ENCODE measurements at places on chromosomes 7 and 10.

DNA sequence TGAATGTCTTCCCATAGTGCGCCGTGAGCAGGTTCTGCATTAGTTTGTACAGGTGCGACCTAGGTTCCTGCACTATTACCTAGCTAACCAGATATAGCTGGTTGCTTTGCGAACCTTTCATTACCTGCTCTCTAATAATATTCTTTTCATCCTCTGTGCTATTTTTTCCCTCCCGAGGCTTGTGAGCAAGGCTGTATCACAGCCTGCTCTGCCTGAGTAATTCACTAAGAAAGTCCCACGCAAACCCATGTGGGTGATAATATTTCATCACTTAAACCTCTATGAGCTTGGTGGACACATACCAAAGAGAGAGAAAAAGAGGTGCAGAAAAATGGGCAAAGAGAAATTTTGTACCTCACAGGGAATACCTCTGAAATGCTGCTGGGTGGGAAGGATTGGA, 8.4 kb downstream of the INHBA start:
- no peak for DNase-seq

DNA sequence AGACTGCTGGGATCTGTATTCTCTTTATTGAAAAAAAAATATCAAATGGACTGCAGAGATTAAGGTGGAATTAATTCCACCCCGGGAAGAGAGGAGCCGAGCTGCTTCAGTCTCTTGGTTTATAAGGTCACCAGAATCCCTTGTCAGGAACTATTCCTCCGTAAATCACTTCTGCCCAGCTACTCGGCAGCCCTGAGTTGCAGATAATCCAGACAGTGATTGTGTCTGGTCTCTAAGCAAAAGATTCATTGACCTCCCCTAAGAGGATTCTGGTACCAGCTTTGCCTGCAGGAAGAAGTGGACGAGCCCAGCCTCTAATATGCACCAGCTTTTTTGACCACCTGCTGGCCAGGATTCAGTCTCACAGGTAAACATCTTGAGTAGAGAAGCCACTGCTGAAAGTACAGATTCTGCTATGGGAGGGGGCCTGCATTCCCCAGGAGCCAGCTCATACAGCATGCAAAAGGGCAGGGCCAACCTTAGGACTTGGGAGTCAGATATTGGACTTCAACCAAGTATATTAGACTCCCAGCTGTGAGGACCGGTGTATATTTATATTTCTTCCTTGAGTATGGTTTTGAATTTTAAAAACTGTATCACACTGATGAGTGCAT, 27.1 kb upstream of the PLXNA4 start:
- DNase-seq, result no peak

DNA sequence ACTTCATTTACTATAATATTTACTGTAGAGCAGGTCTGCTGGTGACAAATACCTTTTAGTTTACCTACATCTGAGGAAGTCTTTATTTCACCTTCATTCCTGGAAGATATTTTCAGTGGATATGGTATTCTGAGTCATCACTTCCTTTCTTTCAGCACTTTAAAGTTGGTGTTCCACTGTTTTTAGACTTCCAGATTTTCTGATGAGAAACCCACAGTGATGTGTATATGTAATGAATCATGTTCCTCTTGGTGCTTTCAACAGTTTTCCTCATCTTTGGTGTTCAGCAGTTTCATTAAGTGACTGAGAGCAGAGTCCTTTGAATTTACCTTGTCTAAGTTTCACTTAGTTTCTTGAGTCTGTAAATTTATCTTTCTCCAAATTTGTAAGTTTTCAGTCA, 36.4 kb downstream of the COPG2 start:
- peak; percentile 20 for DNase-seq

GRCh38 chr10:116654816-116655215, 34.1 kb downstream of the PNLIPRP2 start:
- no peak for DNase-seq

DNA sequence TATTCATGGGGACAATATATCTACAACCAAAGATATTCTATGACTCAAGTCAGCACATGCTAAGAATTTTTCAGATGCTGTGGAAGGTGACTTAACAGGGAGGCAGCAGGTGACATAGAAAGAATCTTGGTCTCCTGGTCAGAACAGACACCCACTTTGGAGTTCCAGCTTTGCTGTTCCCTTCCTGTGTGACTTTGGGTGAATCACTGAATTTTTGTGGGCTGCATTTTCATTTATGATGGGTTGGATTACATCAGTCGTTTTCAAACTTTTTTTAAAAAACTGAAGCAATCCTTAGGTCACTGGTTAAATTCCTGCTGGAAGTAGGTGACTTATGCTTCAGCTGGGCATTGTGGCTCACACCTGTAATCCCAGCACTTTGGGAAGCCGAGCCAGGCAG, 24.9 kb downstream of the RGR start:
- peak; percentile 57 for DNase-seq

DNA sequence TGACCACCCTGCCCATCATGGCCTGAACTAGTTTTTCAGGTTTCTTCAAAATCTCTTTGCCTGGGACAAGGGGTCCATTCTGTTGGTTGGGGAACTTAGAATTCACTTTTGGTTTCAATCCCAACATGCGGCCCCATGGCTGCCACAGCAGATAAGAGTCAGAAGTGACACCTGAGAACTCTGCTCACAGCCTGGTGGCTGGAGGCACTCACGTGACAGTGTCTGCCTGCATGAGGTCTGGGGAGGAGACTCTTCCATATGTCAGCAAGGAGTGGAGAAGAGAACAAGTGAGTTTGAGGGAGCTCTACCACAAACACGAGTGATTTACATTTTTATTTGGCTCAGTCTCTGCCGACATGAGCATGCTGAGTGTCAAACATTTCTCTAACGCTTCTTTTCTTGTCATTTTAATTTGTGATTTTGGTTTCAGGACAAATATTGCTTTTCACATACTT, 370.4 kb downstream of the TNS3 start:
- DNase-seq, result no peak

DNA sequence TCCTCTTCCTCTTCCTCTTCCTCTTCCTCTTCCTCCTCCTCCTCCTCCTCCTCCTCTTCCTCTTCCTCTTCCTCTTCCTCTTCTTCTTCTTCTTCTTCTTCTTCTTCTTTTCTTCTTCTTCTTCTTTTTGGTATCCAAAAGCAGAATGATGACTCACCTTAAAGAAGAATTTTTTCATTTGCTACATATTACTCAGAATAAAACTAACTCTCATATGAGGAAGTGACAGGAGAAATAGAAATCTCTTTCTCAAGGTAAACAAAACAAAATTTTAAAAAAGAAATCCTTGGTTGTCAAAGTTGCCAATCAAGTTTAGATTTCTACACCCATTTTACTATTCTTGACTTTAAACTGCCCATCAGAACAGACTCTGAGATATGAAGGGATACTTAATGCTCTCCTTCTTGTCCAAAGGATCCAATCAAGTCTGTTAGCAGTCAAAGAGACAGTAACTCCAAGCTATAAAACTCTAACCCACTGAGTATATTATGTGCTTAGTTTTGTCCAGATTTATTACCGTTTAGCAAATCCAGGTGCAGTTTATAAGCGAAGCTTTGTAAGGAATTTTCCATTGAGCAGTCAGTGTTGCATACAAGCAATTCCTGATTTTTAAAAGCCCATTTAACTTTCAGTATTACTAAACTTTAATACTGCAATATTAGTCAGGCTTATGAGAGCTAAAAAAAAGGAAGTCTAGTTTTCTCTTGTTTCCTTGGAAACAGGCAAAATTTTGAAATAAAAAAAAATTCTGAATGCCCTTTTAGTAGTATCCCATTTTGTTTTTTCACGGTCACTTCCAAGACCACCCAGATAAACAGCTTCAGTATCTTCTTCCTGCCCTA, 43.1 kb upstream of the SNX13 start:
- DNase-seq, result no peak

GRCh38 chr7:96728139-96728538, 18.5 kb upstream of the SEM1 start:
- DNase-seq, result no peak

- peak; percentile 38 for DNase-seq
Observed at GRCh38 chr10:95242581-95243317, 48.1 kb downstream of the PDLIM1 start.

GRCh38 chr7:96737545-96738050, 28.0 kb upstream of the SEM1 start:
- no peak for DNase-seq

GRCh38 chr7:46654546-46655443, 733.7 kb upstream of the IGFBP3 start:
- no peak for DNase-seq

DNA sequence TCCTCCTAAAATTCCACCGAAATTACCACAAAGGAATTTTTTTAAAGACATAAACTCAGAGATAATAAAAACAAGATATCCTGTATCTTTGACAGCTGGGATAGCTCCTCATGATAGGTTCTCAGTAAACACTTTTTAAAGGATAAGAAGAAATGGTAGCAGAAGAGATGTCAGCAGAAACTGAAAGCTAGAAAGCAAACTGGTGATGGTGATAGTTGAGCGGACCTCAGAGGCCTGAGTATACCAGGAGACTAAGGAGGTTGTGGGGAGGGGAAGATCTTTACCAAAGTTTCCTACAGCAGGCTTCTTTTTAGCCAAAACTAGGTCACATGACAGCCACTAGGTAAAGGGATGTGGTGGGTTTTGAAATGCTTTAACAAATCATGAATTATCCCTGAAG, 22.5 kb downstream of the PCGF5 start:
- DNase-seq, result no peak

- DNase-seq, result no peak
Observed at GRCh38 chr7:20798694-20799121, 12.0 kb upstream of the SP8 start.

GRCh38 chr10:103828107-103828506, 27.3 kb downstream of the SH3PXD2A start:
- DNase-seq, result no peak

DNA sequence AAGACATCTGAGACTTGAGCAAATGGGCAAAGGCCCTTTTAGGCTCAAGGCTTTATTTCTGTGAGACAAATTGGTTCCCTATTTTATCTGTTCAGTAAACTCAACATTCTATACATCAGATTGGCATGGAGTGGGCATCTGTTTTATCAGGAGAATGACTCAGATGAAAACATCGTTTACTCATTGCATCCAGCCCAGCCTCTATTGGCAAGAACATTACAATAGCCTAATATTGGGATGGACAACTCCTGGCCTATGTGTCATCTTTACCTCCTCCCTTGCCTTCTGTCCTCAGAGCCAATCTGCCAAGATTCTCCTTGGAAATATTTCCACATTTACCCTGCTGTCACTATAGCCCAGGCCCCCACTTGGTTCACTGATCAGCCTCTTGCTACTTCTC, 5.5 kb upstream of the BLNK start:
- DNase-seq, result no peak

- DNase-seq, result no peak
Observed at GRCh38 chr7:106430103-106430502, 145.3 kb upstream of the NAMPT start.

DNA sequence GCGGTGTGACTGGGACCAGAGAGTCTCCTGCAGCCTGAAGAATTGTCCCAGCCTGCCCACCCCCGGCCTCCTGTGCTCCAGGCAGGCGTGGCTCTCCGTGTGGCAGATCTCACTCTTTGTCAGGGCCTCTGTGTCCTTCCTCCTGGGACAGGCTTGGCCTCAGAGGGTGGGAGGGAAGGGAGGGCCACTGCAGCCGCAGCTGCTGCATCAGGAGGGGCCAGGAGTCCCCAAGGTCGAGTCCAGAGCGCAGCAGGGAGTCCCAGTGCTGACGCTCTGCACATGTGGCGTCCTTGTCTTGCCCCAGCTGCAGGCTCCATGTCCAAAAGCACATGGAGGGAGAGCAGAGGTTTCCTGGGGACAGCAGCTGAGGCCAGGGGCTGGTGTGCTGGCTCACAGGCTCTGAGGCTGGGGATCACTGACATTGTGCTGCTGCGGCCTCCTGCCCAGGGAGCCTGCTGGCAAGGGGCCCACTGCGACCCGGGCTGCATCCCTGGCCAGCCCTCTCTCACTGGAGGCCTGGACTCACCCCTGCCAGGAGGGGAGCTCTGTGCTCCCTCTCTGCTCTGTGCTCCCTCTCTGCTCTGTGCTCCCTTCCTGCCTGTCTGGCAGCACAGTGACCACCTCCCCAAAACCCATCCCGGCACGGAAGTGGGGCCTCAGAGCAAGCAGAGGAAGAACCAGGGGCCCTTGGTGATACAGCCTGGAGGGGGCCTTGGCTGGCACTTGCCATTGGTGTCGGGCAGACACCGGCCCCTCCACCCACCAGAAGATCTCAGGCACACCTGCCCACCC, 114.6 kb upstream of the RET start:
- no peak for DNase-seq

DNA sequence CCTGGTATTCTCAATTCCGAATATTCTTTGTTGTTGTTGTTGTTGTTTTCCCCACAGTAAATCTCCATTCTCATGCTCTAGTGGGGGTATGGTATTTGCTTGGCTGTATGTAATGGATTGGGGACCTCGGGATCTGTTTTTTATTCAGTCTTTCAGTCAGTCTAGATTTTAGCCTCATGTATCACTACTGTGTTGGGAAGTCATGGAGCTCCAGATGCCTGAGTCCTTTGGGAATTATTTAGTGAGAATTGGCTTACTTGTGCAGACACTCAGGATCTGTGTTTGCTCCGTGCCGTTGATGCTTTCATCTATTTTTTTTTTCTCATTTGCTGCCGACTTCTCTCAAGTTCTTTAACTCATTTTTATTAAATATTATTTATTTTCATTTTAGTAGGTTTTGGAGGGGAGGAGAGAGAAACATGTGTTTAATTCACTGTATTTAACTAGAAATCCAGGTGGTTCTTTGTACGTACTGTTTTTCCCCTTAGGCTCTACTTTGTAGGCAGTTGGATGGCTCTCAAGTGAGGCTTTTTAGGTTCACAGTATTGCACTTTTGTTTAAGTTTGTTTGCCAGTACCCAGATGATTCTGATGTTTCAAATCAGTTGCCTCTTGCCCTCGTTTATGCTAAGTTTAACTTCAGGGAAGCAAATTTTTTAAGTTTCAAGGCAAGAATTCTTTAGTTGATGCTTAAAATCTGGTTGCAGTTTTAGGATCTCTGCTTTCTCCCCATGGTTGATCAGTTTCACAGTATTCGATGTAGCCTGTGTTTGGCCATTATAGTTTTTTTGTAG, 36.9 kb downstream of the ZNRF2 start:
- peak; percentile 23 for DNase-seq

DNA sequence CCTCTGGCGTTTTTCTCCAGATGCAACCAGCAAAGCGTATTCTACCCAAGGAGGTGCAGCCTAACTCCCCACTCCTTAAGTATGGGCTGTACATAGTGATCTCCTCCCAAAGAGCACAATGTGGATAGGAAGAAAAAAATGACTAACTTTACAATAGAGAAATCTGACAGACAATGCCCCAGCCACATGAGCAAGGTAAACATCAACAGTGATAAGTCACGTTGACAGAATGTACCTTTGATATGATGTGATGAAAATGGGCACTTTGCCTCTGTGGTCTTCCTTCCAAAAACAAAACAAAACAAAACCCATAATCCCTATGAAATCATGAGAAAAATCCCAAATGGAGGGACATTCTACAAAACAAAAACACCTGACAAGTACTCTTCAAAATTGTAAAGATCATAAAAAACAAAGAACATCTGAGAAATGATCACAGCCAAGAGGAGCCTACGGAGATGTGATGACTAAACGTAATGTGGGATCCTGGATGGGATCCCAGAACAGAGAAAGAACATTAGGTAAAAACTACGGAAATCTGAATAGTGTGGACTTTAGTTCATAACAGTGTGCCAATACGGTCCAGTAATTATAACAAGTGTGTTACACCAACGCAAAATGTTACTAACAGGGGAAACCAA, 50.6 kb downstream of the ABLIM1 start:
- DNase-seq, result no peak

GRCh38 chr7:138584283-138584682, 116.9 kb downstream of the SVOPL start:
- DNase-seq, result no peak

GRCh38 chr7:133021196-133021595, 60.7 kb downstream of the CHCHD3 start:
- DNase-seq, result no peak

GRCh38 chr7:4270941-4271715, 411.0 kb upstream of the FOXK1 start:
- DNase-seq, result no peak
